ENCODE measurements at places on chromosomes 16 and 17.

DNA sequence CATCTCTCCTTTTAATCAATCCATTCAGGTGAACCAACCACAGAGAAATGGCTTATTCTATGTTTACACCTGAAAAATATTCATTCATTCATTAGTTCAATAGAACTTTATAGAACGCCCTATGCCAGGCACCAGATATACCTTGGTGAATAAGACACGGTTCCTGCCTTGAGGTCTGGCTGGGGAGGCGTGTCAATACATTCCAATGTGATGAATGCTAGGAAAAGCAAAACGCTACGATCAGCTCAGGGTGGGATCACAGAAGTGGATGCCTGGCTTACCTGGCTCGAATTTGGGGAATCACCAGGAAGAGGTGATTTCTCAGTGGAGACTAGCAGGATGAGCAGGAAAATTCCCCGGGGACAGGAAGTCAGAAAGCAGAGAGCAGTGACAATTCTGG is 17.5 kb upstream of the WFIKKN2 start:
- no peak for DNase-seq

GRCh38 chr16:86335266-86336172 is 174.8 kb upstream of the FOXF1 start:
- no peak for DNase-seq

DNA sequence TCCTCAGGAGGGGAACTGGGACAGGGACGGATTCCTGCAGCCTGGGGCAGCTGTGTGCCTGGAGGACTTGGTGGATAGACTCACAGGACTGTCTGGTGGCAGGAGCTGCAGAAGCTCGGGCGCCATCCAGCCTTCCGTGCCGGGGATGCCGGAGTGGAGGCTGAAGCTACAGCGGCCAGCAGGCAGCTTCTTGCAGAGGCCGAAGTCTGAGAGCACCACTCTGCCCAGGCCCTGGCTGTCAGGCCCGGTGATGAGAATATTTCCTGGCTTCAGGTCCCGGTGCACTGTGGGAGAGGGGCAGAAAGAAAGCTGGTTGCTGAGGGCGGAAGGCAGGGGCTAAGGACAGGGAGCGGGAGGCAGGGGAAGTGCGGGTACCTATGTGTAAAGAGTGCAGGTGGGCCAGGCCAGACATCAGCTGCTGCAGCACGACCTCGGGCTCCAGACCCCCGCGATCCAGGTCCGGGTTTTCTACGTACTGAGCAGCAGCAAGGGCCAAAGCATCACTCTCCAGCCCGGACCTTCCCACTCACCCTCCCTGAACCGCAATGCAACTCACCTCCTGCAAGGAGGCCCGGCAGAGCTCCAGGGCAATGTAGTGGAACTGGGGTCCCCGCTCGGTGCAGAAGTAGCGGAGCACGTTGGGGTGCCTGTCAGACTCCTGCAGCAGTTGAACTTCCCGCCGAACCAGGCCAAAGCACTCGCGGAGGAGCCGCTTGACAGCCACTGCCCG is 16.1 kb downstream of the PLK1 start:
- DNase-seq = no peak

GRCh38 chr16:56520251-56520577 is 390 bp upstream of the BBS2 start:
- no peak for DNase-seq

GRCh38 chr17:73476890-73477350 is 165.1 kb upstream of the CDC42EP4 start:
- no peak for DNase-seq

GRCh38 chr17:59106463-59107305 is at the start of gene TRIM37:
Gene TRIM37, minus strand, starts transcription at chr17:59106880. Its CDS starts 419 bp downstream, at chr17:59106461.
- peak; percentile 98 for DNase-seq

GRCh38 chr17:62807812-62808575 is at the start of gene MARCHF10:
Gene MARCHF10, minus strand, starts transcription at chr17:62808314. Its CDS starts 6,579 bp downstream, at chr17:62801735.
- peak; percentile 1 for DNase-seq

DNA sequence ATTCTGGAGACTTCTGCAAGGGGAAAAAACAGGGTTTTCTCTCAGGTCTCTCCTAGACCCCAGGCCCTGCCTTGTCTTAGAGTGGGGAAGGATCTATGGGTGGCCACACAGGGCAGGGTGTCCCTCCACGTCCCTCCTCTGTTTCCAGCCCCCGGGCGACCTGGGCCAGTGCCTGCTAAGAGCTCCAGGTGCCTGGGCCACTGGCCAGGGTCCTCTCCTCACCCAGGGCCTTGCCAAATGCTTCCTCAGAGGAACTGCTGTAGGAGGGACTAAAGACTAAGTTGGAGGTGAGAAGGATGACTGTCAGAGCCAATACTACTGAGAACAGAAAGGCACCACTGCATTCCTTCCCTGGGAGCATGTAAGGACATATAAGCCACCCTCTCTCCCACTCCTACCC is 11.4 kb downstream of the NOS2 start:
- no peak for DNase-seq

GRCh38 chr16:30723725-30724355 is 24.4 kb upstream of the PHKG2 start:
- no peak for DNase-seq

DNA sequence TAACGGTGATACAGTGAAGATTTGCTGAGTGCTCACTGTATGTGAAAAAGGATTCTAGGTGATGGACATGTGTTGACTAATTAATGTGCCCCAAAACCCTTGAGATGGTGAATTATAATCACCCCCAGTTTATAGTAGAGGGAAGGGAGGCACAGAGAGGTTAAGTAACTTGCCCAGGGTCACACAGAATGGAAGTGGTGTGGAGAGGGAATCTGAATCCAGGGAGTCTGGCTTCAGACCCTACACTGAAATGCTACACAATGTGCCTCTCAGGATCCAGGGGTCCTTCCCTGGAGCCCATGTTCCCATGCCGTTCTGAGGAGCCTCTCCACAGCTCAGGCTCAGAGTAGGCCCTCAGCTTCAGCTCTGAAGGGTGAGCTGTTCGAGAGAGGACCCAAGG is 11.6 kb downstream of the TRPV2 start:
- DNase-seq = no peak

- no peak for DNase-seq
These were observed 52.6 kb downstream of the NOS2 start for GRCh38 chr17:27747462-27748359.

- DNase-seq = no peak
These were observed 35.0 kb downstream of the DHRS7B start for GRCh38 chr17:21161498-21162393.

GRCh38 chr16:67942200-67942509 is 1.8 kb downstream of the LCAT start:
- no peak for DNase-seq

- DNase-seq = no peak
These were observed 1.5 kb downstream of the ZNF747 start for GRCh38 chr16:30533146-30533522.

DNA sequence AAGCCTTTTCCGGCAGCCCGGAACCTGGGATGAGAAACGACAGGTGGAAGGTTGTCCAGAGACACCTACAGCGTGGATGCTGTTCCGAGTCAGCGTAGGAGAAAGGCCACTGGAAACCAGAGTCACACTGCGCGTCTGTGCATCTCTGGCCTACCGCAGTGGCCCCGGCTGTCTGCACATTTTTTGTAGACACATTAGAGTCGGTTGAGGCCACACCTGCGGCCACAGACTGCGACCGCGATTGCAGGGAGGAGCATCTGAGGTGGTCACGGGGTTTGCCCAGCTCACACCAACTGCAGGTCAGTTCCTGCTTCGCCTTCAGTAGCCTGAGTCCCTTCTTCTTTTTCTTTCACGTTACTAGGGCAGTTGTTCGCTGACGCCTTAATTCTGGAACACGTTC is 52.4 kb downstream of the WDR45B start:
- no peak for DNase-seq

GRCh38 chr17:29836643-29837042 is 93.4 kb downstream of the SSH2 start:
- no peak for DNase-seq

DNA sequence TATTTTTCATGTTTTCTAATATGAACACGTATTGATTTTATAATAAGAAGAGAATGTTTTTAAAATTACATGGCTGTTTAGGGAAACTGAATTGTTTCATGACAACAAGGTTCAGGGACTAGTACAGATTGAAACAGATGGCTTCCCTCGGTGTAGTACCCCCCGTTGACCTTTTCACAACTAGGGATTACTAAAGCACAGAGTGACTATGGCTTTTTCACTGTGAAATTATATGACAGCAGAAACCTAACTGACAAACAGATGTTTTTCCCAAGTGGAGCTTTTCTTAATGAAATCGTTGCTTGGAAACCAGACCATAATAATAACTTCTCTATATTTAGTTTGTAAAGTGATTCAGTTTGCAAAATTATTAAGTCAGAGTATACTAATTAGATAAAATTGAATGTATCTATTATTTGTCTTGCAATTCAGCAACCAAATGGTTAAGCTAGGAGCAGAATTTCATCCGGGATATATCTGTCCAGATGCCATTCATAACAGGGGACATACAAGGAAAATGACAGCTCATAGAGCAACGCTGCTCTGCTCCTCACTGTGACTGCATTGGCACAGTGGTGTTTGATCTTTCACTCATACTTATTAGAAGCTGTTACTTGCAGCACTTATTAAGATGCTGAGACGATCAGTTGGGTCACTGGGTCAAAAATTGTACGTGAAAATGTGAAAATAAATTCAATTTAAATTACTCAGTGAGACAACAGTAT is 111.7 kb downstream of the TANGO6 start:
- no peak for DNase-seq

- no peak for DNase-seq
These were observed 9.6 kb upstream of the APPBP2 start for GRCh38 chr17:60535382-60536279.

DNA sequence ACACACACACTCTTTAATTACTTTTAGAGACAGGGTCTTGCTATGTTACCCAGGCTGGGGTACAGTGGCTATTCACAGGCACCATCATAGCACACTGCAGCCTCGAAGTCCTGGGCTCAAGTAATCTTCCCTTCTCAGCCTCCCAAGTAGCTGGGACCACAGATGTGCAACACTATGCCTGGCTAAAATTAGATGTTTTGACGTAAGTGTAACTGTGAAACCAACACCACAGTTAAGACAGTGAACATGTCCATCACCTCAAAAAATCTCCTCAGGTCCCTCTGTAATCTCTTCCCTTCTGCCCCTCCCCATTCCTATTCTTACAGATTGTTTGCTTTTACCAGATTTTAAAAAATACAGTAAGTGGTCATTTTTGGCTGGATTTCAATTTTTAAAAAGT is 66.7 kb downstream of the RPGRIP1L start:
- DNase-seq = no peak

DNA sequence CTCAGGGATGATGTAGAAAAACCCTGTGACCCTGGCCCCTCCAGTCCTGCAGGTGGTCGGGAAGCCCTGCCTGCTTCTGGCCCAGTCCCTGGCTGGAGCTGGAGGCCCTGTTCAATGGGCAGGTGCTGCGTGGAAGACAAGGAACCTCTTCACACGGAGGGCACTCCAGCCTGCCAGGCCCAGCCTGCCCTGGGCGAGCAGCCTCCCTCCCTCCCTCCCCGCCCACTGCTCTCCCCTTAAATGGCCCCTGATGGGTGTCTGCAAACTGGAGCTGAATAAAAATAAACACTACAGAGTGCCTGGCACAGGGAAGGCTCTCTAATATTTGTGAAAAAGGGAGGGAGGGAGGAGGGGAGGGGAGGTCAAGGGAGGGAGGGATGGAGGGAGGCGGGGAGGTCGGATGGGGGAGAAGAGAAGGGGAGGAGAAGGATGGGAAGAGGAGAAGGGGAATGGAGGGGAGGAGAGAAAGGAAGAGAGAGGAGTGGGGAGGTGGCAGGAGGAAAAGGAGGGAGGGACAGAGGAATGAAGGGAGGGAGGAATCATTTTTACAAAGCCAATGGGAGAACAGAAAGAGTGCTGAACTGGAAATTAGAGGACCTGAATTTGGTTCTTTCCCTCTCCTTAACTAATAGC is 222.8 kb upstream of the TNRC6C start:
- no peak for DNase-seq

GRCh38 chr17:16569358-16569712 is 331 bp upstream of the ZNF287 start:
- DNase-seq = no peak

- peak; percentile 11 for DNase-seq
These were observed at the start of gene SRCIN1 for GRCh38 chr17:38605841-38606645. Gene SRCIN1, minus strand, starts transcription at chr17:38605952. Its CDS starts 247 bp downstream, at chr17:38605705.

- no peak for DNase-seq
These were observed 430.4 kb downstream of the HAPSTR1 start for GRCh38 chr16:9521749-9522370.

DNA sequence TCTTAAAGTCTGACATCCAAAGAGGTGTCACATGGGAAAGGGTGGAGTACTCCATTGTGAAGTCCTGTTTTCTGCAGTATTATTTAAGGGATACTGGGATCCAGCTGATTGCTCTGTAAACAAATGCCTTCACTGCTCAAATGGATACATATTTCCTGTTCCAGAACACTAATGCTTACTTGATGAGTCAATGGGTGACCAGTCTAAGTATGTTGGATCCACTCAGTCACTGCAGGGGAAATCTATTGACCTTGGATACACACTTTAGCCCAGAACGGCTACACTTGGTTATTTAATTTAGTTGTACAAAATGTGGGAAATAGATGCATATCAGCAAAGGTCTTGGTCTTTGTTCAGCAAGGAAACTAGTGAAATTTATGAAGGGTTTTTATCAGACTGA is 261.4 kb downstream of the MAP2K4 start:
- no peak for DNase-seq

GRCh38 chr17:80827646-80828643 is 163.7 kb upstream of the CHMP6 start:
- DNase-seq = no peak

- DNase-seq = no peak
These were observed 641 bp downstream of the COG8 start for GRCh38 chr16:69338557-69339288.

GRCh38 chr16:49120631-49121030 is 161.0 kb downstream of the CBLN1 start:
- DNase-seq = no peak
